ENCODE measurements at places on chromosomes 2 and 18.

DNA sequence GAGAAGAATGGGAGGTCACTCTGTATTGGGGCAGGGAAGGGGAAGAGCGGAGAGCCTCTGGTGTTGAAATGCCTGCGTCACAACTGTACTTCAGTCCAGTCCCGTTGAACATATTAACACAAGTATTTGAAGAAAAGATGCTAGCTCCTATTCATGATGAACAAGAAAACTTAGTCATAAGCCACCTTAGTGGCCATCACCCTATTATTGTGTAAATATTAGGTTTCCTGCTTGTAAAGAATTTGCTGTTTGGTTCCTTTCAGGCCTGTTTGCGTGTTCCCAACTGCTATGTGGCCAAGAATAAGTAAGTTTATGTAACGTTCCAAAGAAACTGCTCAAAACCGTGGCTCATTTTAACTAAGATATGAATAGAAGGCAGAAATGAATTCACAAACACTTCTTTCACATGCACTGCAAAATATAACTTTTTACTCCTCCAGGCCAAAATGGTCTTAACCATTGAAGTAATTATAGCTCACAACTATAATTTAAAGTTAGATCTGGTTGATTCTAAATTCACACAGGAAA is 204.3 kb downstream of the ZNF385B start:
- DNase-seq = no peak

GRCh38 chr2:28403370-28403956 is 10.8 kb downstream of the FOSL2 start:
- DNase-seq = no peak

DNA sequence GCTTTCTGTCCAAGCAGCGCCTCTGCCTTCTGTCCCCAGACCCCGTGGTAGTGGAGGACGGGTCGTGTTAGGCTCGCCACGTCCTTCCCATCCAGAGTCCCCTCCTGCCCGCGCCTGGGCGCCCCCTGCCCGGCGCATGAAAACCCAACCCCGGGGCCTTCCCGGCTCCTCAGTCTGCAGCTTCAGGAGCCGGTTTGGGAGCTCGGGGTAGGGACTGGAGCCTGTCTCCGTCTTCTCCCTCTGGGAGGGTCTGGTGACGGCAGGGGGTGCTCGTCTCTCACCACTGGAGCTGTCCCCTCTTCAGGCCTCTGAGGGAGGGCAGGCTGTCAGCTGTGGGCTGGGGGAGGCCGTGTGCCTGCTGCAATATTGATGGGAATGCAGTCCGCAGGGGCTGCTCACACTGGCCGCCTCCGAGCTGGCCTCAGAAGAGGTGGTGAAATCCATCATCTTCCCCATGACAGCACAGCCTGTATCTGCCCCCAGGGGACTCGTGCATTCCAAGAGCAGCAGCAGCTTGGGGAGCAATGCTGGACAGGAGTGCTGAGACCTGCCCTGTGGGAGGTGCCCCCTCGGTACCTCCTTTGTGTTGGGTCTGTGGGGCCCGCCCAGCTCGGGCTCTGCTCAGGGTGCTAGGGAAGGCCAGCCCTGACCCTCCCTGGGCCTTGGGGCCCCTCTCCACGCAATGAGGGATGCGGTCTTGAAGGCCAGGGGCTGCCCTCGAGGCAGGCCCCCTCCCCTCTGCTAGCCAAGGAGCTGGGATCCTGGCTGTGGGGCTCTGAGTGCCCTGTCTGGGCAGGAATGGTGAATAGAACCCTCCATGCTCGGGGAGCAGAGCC is 17.8 kb upstream of the KLHL30 start:
- DNase-seq = no peak

- no peak for DNase-seq
These were observed 127.4 kb upstream of the CYP26B1 start for GRCh38 chr2:72275084-72275483.

- DNase-seq = no peak
These were observed 39.4 kb downstream of the COBLL1 start for GRCh38 chr2:164802095-164802707.

DNA sequence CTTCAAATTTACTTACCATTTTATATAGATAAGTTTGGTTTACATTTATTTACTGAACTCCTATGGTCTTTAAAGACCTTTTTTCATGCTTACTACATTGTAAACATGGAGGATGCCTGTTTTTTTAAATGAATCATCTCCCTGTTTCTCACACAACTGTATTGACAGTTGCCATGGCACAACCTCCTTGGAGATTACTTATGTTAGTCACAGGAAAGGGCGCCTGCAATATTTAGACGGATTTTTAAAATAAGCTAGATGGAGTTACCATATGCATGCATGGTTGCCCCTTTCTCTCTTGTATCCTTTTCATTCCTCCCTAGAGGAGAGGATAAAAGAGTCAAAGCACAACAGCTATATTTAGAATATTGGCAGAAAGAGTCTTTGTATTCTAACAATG is 34.8 kb upstream of the CCDC102B start:
- no peak for DNase-seq

GRCh38 chr2:15147591-15147990 is 413.5 kb downstream of the NBAS start:
- DNase-seq = no peak

GRCh38 chr2:19670303-19670702 is 231.5 kb downstream of the TTC32 start:
- no peak for DNase-seq

DNA sequence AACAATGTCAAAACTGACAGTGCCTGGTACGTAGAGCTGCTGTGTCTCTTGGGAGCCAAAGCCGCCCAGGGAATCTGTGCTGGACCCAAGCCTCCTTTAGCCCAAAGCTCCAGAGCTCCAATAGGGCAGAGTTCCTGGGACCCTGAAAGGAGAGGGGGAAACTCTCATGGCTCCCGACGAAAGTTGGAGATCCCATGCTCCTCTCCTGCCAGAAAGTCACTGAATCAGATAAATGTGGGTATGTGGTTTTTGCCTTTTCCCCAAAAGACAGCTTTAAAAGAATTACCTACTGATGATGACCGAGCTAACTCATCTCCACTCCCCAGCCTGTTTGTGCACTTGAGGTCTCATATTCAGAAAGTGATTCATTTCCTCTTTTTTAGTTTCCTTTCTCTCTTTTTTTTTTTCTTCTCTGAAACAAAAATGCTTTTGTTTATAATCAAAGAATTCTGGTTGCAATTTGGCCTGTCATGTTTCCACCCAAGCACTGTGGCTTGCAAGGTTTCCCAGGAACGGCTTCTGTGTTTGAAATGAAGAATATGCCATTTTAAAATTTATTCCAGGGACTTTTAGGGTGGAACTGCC is 14.1 kb upstream of the PMAIP1 start:
- DNase-seq = no peak

DNA sequence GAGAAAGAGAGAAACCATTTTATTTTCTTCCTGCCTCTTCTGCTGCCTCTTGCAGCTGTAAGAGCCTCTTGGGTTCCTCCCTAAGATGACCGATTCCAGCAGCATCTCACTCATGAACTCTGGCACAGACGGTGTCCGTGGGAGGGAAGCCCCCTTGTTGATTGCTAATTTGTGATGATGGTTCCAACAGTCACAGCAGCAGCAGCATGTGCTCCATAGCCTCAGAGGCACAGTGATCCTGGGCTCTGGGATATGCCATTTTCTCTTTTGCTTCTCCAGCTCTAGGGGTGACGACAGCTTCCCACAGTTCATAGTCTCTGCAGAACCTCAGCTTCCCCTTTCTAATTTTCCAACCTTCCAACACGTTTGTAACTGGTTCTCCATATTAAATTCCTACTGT is 324.2 kb upstream of the HS6ST1 start:
- no peak for DNase-seq

DNA sequence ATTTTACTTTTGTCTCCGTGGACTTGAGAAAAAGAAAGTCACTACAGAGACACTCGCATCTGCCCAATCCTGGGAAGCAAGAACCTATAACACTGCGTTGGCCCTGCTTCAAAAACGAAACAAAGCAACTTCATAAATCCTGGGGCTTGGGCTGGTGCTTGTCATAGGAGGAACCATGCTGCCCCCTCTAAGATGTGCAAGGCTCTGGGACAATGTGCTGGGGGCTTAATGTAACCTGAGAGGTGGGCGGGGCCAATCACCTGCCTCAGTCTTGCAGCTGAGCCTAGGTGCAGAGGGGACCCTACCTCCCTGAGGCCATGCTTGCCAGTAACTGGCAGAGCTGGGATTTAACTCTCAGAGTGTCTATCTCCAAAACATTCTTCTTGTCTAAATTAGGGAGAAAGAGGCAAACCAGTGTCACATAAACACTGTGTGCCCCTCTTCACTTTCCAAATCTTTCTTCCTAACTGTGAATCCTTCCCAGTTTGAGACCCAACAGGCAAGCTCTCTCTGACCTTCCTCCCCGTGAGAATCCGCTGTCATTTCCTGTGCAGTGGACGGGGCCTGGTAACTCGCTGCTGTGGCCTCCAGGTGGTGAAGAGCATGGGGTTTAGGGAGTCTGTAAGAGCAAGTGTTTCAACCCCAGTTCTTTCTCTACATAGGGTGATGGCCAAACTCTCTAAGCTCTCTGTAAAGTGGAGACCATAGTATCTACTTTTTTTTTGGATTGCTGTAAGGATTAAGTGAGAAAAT is 115.1 kb downstream of the ACKR3 start:
- DNase-seq = no peak

- no peak for DNase-seq
These were observed 20.9 kb upstream of the STEAP3 start for GRCh38 chr2:119202610-119203310.

- DNase-seq = no peak
These were observed 161.6 kb downstream of the CTIF start for GRCh38 chr18:48700446-48700845.

DNA sequence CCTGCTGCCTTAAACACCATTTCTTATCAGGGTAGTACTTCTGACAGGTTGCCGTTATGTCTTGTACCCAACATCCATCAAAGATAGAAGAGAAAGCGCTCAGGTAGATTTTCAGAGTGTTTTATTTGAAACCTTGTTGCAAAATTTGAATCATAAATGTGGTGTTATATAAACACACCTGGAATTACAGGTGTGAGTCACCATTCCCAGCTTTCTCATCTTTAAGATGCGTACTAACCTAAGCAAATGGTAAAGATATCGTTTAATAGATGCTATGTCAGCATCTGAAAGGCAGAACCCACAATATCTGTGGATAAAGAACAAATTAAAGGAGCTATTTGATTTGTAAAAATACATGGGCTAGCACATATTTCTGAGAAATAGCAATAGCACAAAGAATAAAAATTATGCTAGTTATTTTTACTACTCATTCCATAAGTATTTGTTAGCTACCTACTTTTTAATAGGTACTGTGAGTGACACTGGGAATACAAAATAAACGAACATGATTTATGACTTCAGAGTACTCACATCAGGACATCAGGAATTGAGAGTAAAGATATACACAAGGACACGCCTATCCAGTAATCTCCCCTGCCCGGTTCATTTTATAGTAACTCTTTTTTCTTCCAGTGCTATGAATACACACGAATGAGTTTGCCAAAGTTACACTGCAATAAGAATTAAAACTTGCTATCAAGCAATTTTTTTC is 193.8 kb downstream of the RBM43 start:
- no peak for DNase-seq

GRCh38 chr2:183255411-183255810 is 131.2 kb downstream of the NUP35 start:
- no peak for DNase-seq

- no peak for DNase-seq
These were observed 3.9 kb downstream of the SLC35F6 start for GRCh38 chr2:26767894-26768487.

- no peak for DNase-seq
These were observed 37.0 kb upstream of the YPEL5 start for GRCh38 chr2:30109856-30110255.
